ENCODE measurements at places on chromosomes 12 and 14. TPM values are rescaled to one million over a fixed set of nuclear protein-coding genes. Genes with fewer than 3 reads are reported as not detected.

Gene SLC5A8
- not detected for polyA plus RNA-seq

Gene SMIM41
- polyA plus RNA-seq, result not detected

Gene TULP3
- 10.0 TPM for polyA plus RNA-seq

Gene GPR84
- not detected for polyA plus RNA-seq

Gene MEG3
- polyA plus RNA-seq, result not detected

Gene ESRRB
- not detected for polyA plus RNA-seq

Gene DAZAP2
- 1,104 TPM for polyA plus RNA-seq

Gene TSHR
- not detected for polyA plus RNA-seq

Gene SLC38A4
- polyA plus RNA-seq, result not detected

Gene NXPH4
- 8.3 TPM for polyA plus RNA-seq

Gene RPS26
- polyA plus RNA-seq, result 1,297 TPM

Gene PTPRO
- polyA plus RNA-seq, result 9.4 TPM

Gene SLC25A21
- polyA plus RNA-seq, result not detected

Gene OASL
- polyA plus RNA-seq, result 0.78 TPM

Gene PLEKHH1
- not detected for polyA plus RNA-seq

Gene HAL
- not detected for polyA plus RNA-seq

Gene SMCO2
- not detected for polyA plus RNA-seq

Data from IgD-negative memory B cell (primary cell).